ENCODE measurements at places on chromosomes 7 and 10.

GRCh38 chr10:3192856-3193635, 20.5 kb upstream of the PITRM1 start:
- peak; percentile 36 for DNase-seq

- DNase-seq: no peak
These were observed 22.4 kb upstream of the TMEM236 start for GRCh38 chr10:17729630-17730029.

DNA sequence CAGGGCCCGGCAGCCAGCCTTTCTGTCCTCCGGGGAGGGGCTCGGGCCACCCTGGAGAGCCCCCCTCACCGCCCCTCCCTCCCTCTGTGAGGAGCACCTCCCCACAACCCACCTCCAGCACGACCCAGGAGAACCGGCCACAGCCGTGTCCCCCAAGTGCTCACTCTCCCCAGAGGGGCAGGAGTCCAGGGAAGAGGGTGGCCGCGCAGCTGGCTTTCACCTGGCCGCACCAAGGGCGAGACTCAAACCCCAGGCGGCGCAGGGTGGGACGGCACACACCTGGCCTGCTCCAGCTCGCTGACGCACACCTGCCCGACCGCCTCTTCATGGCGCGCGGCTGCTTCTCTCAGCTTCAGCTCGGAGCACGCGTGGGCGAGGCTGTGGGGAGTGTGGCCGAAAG, 73.4 kb downstream of the CFAP46 start:
- DNase-seq: no peak

- DNase-seq: peak; percentile 67
These were observed 18.3 kb upstream of the HBP1 start for GRCh38 chr7:107150375-107151073.

- no peak for DNase-seq
These were observed 118.8 kb upstream of the VIPR2 start for GRCh38 chr7:159263430-159263829.

- no peak for DNase-seq
These were observed 138.4 kb upstream of the ABCB5 start for GRCh38 chr7:20477067-20477466.

DNA sequence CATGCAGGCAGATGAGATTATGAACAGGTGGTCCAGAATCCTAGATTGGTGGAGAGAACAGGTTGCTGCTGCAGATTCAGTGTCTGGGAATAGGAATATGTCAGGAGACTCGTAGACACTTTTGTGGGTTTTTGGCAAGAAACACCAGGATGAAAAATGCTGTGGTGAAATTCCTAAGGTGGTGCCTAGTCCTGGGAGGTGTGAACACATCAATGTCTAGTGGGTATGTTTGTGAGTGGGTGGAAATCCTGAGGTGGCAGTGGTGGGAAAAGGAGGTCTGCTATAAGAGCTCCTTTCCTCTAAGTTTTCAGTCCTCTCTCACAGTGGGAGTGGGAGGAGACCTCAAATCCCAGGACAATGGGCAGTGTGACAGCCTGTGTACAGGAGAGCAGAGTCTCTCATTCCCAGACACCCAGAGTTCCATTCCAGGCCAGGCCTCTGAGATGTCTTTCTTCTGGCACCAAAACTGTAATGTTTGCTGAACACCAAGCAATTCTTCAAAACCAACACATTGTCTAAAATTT, 5.1 kb downstream of the ERV3-1 start:
- DNase-seq: no peak
